ENCODE measurements at places on chromosomes 7 and 10.

- no peak for DNase-seq
Measured at GRCh38 chr10:84946904-84947303, 618.5 kb downstream of the CCSER2 start.

DNA sequence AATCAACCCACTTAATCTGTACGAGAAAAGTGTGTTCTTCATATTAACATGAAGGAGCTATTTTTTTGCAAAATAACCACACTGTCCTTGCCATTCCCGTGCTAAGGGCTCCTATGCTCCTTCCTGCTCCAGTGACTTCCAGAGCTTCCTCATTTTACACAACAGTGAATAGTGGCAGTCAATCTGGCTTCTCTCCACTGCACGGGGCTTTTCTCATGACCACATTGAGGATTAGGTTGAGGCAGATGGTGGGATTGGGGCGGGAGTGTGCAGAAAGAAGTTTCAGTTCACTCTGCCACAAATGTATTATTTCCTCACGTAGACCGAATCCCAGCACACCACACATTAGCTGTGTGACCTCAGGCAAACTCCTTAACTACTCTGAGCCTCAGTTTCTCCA lies 235.1 kb downstream of the ARHGAP12 start:
- no peak for DNase-seq

- no peak for DNase-seq
Measured at GRCh38 chr7:51009716-51010496, 227.2 kb upstream of the GRB10 start.

DNA sequence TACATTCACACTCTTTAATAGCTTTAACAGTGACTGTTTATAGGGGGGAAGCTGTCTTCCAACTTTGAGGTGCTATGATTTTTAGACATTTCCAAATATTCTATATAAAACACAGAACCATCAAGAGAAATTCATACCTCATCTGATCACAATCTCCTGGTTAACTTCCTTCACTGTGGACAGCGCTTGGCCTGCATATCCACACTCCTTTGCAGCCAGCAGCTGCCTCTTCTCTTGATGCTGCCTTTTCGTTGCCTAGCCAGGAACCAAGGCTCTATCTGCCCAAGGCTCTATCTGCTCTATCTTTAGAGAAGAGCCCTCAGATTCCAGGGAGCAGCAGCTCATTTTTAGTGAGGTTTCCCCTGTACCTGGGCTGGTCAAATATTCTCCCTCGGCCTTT lies 252.0 kb downstream of the PTEN start:
- no peak for DNase-seq

DNA sequence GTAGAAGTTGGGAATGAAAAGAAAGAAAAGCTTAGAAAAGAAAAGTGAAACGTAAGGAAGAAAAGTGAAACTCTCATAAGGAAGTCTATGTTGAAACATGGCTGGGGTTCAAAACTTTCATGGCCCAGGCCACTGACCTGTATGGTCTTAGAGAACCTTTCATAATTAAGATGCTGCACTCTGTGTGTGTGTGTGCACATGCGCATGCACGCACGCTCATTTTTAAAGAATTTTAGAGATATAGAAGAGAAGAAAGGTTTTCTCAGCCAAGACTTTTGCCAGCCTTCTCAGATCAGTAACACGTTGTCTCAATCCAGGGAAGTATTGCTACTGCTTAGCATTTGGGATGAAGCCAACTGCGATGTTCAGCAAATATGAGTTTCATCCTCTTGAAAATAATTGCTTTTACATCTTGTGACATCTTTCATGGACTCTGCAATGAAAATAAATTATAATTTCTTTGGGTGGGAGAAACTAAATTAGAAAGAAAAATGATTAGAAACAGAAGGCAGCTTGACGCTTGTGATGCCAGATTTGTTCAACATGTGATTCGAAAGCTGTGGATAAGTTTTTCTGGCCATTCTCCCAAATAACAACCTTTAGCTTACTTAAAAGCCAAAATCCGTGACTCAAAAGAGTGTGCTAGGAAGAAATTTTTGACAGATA lies 16.2 kb upstream of the SLC26A4 start:
- no peak for DNase-seq

DNA sequence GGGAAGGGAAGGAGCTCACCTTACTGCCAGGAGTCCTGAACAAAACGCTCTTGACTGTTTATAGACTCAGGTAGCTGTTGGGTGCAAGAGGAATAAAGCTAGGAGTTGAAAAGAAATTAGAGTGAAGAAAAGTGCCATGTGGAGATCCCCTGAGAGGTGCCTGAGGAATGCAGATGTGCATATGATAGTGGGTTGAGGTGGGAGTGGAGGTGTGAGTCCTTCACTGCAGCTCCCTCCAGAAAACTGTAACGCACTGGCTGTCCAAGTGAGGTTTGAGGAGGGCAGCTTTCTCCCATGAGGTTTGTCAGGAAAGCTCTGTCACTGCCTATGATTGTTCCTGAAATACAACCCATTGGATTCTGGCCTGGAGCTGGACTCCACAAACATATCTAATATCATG lies 904.8 kb upstream of the POT1 start:
- DNase-seq, result no peak

GRCh38 chr7:112079673-112080072 lies 126.5 kb downstream of the DOCK4 start:
- DNase-seq, result no peak

GRCh38 chr10:43970717-43971116 lies 322.0 kb upstream of the ZNF32 start:
- DNase-seq, result no peak

Measured in thymus (tissue), 14 donors.